ENCODE measurements at places on chromosomes 3 and 15.

DNA sequence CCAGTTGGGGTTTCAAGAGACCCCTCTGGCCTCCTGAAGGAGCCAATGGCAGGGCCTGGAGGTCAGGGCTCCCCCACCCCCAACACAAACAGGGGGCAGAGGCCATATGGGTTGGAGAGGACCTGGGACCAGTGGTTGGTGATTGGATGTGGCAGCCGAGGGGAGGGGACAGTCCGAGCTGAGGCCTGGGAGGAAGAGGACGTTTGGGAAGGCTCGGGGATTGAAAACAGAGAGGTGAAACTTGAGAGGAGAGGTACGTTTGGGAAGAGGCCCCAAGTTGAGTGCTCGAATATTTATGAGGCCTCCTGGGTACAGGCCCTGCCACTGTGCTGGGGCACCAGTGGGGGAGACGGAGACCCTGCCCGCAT lies 53.7 kb downstream of the DNAJB8 start:
- DNase-seq: no peak

DNA sequence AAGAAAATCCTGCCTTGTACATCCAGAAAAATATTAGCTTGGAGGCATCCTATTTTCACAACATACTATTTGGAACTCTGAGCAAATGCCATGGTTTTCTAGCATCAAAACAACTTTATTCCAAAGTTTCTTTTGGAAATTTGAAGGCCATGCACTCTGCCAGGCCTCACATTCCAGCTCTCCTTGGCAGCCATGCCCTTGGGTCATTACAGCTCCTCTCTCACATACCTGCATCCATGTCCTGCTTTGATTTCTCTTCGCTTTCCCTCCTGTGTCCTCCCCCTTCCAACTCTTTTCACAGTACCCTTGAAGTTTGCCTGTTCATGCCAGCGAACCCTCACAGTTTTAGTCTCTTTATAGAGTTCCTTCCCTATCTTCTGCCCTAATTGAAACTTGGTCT lies 70.9 kb upstream of the TPRG1 start:
- DNase-seq: no peak

GRCh38 chr15:59722476-59722875 lies 33.4 kb upstream of the BNIP2 start:
- DNase-seq: no peak

DNA sequence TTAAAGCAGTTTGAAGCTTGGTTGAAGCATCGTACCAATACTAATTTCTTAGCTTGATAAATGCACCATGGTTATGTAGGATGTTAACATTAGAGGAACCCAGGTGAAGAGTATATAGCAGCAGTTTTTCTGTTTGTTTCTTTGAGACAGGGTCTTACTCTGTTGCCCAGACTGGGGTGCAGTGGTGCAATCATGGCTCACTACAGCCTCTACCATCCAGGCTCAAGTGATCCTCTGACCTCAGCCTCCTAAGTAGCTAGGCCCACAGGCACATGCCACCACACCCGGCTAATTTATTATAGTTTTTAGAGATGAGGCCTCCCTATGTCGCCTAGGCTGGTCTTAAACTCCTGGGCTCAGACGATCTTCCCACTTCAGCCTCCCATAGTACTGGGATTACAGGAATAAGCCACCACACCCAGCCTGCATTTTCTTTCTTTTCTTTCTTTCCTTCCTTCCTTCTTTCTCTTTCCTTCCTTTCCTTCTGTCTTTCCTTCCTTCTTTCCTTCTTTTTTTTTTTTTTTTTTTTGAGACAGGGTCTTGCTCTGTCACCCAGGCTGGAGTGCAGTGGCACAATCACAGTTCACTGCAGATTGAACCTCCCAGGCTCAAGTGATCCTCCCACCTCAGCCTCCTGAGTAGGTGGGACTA lies 6.1 kb downstream of the PEAK1 start:
- DNase-seq: no peak

DNA sequence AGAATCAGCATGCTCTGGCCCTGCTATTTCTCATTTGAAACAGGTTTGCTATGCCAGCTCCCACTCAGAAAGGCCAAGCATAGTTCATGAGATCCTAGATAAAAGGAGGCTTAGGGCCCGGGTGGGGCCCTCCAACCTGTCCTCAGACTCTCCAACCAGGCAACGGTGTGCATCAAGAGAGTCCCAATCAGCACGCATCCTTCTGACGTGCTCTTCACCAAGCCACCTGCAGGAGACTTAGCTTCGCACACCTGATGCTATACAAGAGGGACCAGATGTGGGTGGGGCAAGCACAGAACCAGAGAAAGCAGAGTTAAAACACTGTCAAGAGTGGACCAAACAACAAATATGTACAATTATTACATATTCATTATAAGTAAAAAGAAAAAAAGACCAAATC lies 17.3 kb downstream of the STIMATE start:
- DNase-seq: no peak

- peak; percentile 25 for DNase-seq
Observed at GRCh38 chr3:189363590-189364255, 192.0 kb downstream of the TPRG1 start.

GRCh38 chr3:106826791-106827311 lies 550.4 kb upstream of the CCDC54 start:
- peak; percentile 76 for DNase-seq

GRCh38 chr3:131174752-131175151 lies 148.1 kb downstream of the NEK11 start:
- DNase-seq: peak; percentile 52

- DNase-seq: no peak
Observed at GRCh38 chr3:139639662-139640061, 38.1 kb downstream of the NMNAT3 start.

- no peak for DNase-seq
Observed at GRCh38 chr3:37200141-37200540, 25.8 kb upstream of the LRRFIP2 start.

- peak; percentile 67 for DNase-seq
Observed at GRCh38 chr15:37134699-37135131, 34.4 kb upstream of the MEIS2 start.

- DNase-seq: no peak
Observed at GRCh38 chr15:31387092-31387478, 60.5 kb downstream of the KLF13 start.

- no peak for DNase-seq
Observed at GRCh38 chr3:15345608-15346137, 13.3 kb upstream of the SH3BP5 start.

- DNase-seq: peak; percentile 94
Observed at GRCh38 chr15:58298879-58299850, 132.6 kb upstream of the LIPC start.

- DNase-seq: peak; percentile 25
Observed at GRCh38 chr3:124410471-124410870, 319.8 kb upstream of the UMPS start.

- peak; percentile 34 for DNase-seq
Observed at GRCh38 chr15:90895571-90896117, 7.5 kb upstream of the MAN2A2 start.

DNA sequence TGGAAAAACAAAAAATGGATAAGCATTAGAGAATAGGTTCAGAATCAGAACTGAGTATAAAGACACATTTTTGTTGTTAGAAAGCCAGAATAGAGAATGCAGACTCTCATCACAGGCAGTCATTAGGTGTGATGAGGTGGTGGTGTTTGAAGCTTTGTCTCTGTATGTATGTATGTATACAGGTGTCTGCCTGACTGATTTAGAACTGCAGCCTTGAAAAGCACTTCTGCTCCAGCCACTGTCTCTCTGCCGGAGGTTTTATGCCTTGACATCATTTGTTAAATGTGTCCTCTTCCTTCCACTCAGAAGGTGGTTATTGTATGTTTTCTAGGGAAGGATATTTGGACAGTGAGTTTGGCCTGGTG lies 80.7 kb upstream of the ZBED2 start:
- no peak for DNase-seq

- DNase-seq: peak; percentile 74
Observed at GRCh38 chr3:71930056-71930991, 145.4 kb upstream of the PROK2 start.

DNA sequence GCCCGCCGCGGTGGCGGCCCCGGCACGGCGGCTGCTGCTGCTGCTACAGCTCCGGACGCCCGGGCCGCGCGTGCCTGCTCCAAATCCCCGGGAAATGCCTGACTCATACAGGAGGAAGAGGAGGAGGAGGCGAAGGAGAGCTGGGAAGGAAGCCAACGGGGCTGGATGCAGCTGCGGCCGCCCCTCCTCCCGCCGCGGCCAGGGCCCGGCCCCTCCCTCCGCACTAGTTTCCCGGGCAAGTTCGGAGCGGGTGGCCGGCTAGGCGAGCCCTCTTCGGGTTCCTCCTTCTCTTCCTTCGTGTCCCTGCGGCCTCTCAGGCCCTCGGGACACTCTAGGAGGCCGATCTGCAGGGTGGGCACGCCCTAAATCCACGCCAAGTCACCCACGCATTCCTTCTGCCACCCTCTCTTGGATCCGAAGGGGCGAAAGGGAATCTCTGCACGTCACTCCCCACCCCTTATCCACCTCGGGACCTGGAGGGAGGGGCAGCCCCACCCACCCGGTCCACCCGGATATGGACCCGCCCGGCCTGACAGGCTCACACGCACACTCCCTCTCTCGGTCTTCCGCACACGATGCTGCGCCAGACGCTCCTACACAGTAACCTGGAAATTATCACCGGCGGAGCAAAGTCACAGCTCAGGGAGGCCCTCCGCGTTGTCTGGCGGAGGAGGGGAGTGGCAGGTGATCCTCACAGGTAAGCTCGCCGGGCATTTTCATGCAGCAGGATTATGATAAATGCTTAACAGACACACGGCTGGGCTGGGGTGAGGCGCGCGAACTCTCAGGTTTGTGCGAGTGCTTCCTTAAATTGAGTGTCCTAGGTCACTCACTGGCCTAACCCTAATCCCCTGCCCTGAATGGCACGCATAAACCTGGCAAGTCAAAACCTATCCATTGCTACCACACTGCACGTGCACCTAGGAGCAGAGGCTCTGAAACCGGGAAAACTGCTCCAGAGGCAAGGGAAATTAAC lies at the start of the genes OSBPL10 and ZNF860:
Gene OSBPL10, minus strand, starts transcription at position 57 of the 976 bp plus-strand sequence. CDS start 83 bp downstream, outside the sequence.
Gene ZNF860, plus strand, starts transcription at position 545 of the 976 bp plus-strand sequence. CDS start 7,330 bp downstream, outside the sequence.
- DNase-seq: peak; percentile 91
